ENCODE measurements at places on chromosomes 7 and 10.

DNA sequence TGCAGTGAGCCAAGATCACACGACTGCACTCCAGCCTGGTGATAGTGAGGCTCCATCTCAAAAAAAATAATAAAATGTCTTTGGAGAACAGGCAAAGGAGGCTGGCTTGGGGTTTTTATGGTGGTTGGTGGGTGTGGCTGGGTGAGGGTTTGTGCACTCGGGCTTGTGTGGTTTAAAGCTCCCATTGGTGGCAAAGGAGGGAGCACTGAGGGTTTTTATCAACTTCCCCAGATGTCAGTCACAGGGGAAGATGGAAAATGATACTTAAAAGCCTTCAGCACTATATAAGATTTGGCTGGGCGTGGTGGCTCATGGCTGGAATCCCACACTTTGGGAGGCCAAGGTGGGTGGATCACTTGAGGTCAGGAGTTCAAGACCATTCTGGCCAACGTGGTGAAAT lies 16.3 kb upstream of the RNF216 start:
- DNase-seq = no peak

GRCh38 chr10:71636588-71636987 lies 83.0 kb downstream of the C10orf105 start:
- DNase-seq = no peak

DNA sequence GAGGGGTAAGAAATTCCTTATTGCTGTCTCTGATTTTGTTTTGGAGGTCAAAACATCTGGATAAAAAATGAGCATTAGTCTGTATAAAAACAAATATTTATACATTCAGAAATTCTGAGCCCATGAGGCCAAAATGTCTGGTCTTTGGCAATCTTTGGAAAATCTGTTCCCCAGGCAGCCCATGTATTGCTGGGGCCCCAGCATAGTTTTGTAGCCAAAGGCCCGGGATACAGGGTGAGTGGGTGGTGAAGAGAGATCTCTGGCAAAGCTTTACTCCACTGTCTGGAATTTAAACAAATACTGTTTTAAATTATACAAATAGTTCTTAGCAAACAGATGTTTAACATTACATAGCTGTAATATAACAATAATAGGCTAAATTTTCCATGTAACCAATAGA lies 134.7 kb upstream of the GALNT17 start:
- no peak for DNase-seq

- DNase-seq = no peak
Measured at GRCh38 chr7:34042406-34042805, 137.1 kb downstream of the BMPER start.

- DNase-seq = no peak
Measured at GRCh38 chr7:111238886-111239285, 148.0 kb downstream of the LRRN3 start.

DNA sequence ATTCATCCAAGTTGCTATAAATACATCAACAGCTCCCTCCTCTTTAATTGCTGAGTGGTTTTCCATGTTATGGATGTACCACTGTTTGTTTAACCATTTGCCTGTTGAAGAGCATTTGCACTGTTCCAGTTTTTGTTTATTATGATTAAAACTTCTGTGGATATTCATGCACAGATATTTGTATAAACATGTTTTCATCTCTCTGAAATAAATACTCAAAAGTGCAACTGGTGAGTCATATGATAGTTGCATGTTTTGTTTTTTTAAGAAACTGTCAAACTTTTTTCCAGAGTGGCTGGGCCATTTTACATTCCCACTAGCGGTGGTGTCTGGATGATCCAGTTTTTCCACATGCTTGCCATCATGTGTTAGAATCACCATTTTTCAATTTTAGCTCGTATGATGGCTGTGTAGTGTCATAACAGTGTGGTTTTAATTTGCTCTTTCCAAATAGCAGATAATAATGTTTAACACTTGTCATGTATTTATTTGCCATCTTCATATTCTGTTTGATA lies 33.6 kb downstream of the MEOX2 start:
- DNase-seq = no peak

GRCh38 chr10:114795039-114795438 lies 26.5 kb upstream of the FHIP2A start:
- no peak for DNase-seq

DNA sequence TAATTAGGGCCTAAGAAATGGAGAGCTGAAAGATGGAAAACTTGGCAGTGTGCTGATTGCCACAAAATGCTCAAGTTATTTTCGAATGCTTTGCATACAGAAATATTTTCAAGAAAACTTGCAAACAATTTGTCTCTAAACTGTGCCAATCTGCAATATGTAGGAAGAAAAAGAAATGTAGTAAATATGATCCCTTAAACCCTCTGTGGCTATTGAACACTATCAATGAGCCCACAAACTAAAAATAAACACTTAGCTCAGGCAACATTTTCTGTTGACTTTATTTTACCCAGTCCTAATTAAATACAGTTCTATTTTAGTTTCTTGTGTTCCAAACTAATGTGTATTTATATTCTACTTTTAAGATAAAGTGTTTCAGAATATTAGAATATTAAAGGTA lies 342.1 kb downstream of the SEMA3D start:
- DNase-seq = no peak

DNA sequence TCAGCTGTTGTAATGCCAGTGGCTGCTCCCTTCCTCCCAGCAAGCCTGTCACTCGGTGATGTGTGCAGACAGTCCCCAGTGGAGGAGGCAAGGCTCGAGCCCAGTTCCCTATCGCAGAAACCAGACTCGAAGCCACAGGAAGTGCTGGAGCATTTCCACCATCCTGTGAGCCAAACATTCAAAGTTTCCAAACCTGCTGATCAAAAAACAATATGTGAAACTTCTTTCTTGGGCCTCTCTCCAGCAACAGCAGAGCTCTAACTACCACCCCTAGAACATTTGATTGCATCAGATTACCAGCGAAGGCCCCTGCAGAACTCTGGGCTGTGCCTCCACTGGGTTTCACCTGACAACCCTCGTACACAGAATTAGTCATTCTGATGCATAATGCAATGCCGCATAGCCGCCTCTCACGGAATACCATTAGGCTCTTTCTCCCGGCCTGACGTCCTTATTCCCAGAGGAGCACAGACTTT lies 94.0 kb downstream of the ELMO1 start:
- DNase-seq = peak; percentile 43

DNA sequence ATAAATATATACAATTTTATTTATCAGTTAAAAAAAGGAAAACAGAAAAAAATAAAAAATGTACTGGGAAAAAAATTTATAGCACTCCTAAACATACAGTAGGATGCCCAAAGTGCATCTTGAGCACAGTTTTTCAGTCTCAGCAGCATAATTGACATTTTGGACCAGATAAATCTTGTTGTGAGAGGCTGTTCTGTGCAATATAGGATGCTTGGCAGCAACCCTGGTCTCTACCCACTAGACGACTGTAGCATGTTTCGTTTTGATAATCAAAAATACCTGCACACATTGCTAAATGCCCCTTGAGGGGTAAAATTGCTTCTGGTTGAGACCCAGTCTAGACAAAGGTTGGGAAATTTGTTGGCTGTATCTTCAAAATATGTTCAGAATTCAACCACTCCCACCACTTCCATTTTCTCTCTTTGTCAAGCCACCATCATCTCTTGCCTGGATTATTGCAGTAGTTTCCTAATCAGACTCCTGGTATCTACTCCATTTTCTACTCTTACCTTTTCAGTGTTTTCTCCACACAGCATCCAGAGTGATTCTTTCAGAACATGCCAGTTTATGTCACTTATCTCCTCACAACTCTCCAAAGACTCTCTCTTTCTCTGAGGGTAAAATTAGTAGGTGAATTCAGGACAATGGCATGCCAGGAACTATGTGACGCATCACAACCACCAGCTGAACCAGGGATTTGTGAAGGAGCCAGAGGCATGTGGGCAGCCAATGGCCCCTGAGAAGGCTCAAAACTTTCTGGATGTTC lies 91.4 kb downstream of the GPR85 start:
- DNase-seq = no peak

DNA sequence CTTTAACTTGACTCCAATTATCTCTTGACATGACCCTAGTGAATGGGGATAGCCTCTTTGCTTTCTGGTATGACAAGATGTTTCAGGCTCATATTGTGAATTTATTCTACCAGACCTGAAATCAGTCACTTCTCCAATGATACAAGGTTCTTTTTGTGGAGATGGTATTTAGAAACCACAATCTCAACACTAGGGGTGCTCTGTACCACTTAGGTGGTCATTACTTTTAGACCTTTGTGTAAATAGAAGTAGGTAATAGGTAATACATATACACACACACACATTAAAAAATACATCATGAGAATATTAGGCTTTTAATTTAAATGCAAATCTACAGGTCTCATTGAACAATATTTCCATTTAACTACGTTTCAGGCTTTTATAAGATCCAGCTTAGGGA lies 199.0 kb upstream of the RHOBTB1 start:
- no peak for DNase-seq

- peak; percentile 9 for DNase-seq
Measured at GRCh38 chr10:34280599-34281374, 534.3 kb downstream of the PARD3 start.

- DNase-seq = no peak
Measured at GRCh38 chr10:1395025-1395480, 338.9 kb downstream of the WDR37 start.

DNA sequence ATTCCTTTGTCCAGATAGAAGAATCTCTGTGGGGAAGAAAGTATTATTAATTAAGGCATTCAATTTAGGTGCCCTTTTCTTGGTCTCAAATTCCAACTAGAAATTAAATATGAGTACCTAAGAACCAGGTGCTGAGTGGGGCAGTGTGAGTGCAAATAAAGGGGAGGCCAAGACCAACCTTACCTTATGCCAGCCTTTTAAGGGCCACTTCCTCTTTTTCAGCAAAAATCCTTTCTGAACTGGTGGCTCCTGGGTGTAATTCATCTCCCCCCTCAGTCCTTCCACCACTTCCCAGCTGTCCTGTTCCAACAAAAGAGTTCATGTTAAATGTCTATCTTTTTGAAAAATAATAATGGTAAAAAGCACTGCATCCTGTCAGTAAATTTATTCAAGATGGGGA lies 108.2 kb downstream of the OSBPL3 start:
- no peak for DNase-seq

DNA sequence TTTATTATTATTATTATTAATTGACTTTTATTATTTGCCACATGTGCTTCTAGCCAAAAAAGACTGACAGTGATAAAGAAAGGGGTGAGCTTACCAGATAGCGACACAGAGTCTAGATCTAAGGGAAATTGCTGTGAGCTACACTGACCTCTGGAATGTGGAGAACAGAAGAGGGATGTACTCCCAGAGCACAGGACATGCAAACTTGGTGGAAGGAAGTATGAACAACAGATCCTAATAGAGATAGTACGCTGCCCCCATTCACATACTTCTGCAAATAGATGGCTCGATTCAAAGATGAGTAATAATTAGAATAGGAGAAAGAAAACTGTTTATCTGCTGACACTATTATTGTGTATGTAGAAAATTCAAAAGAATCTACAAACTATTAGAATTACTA lies 109.3 kb upstream of the HPS1 start:
- no peak for DNase-seq

- DNase-seq = no peak
Measured at GRCh38 chr10:71516890-71517289, 120.2 kb downstream of the CDH23 start.

- no peak for DNase-seq
Measured at GRCh38 chr10:133327651-133328357, 8.9 kb downstream of the CALY start.

GRCh38 chr10:107164992-107165391 lies 486 bp upstream of the SORCS1 start:
- DNase-seq = no peak

DNA sequence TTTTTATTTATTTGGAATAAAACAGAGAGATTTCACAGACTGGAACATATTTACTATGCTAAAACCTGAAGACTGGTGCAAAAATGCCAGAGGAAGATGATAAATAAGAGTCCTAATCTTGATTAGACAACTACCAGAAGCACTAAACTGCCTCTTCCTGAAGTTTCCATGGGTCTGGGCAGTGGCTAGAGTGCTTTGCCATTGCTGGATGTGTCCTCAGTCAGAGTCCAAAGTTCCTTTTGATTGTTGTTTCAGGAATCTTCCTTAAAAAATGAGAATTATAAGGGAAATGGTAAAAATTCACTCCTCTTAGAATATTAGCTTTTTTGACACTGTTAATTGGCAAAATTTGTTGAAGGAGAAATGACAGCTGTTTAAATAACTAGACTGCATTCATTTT lies 86.3 kb upstream of the AHR start:
- no peak for DNase-seq

- DNase-seq = no peak
Measured at GRCh38 chr7:44958645-44959344, 20.0 kb downstream of the MYO1G start.

DNA sequence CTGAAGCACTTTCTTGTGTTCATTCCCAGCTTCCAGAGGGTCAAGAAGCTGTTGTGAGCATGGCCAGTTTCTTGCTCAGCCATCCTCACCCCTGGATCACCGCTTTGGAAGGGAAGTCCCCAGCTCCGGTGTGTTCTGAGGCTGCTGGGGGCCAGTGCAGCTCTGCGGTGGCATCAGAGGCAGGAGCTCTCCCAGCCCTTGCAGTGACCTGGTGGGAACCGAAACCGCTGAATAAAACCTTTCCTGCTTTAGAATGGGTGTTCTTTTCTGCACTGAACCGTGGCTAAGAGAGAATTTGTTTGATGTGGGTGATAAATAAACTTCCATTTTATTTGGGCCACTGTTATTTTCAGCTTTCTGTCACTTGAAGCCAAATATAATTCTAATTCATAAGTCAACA lies 450.9 kb upstream of the VSTM2A start:
- DNase-seq = no peak

GRCh38 chr10:25304606-25305005 lies 129.8 kb downstream of the GPR158 start:
- no peak for DNase-seq

- DNase-seq = no peak
Measured at GRCh38 chr7:77702968-77703472, 6.8 kb downstream of the RSBN1L start.

DNA sequence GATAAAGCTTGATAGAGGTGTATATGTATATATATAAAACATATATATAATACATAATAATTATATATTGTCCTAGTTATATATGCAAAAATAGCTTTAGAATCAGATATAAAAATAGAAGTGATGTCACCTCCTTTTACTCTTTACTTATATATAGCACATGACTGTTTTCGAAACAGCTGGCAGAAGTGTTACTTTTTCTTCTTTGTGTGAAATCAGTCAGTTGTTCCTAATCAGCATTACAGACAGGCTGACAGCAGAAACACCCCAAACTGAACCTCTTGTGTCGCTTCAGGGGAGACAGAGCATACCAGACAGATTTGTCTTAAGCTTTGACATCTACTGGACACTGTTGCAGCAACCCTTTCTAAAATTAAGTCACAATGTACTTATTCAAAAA lies 684.9 kb upstream of the CELF2 start:
- no peak for DNase-seq

DNA sequence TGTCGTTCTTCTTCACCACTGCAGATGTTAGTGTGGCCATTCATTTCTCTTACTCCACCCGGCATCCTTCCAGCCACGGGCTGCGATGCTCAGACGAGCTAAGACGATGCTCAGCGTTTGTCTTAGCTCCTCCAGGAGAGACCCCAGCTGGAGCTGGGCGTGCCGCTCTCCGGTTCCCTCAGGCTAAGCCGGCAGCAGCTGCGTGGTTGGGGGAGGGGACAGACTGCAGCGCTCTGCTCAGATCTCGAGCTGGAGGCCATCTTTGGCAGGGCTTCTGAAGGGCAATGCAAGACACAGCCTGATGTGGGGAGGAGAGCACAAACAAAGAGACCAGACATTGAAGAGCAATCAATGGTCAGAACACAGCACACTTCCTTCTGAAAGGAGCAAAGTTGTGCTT lies 4.8 kb downstream of the INA start:
- DNase-seq = no peak

- no peak for DNase-seq
Measured at GRCh38 chr7:26534649-26535482, 243.2 kb downstream of the SNX10 start.

Measured in pancreas (tissue), 10 donors.